ENCODE measurements at places on chromosomes 13 and 19.

- no peak for DNase-seq
These were observed 2.2 kb upstream of the MYADM start for GRCh38 chr19:53865523-53865917.

GRCh38 chr13:25660996-25661395 is 289.2 kb downstream of the ATP8A2 start:
- peak; percentile 1 for DNase-seq

DNA sequence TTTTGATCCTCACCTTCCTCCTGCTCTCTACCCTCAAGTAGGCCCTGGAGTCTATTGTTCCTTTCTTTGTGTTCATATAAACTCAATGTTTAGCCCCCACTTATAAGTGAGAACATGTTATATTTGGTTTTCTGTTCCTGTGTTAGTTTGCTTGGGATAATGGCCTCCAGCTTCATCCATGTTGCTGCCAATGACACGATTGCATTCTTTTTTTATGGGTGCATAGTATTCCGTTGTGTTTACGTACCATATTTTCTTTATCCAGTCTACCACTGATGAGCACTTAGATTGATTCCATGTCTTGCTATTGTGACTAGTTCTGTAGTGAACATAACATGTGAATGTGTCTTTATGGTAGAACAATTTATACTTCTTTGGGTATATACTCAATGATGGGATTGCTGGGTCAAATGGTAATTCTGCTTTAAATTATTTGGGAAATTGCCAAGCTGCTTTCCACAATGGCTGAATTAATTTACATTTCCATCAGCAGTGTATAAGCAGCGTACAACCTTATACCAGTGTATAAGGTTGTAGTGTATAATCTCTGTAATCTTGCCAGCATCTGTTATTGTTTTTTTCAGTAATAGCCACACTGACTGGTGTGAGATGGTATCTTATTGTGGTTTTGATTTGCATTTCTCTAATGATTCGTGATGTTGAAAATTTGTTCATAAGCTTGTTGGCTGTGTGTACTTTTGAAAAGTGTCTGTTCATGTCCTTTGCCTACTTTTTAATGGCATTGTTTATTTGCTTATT is 288.9 kb downstream of the KCNRG start:
- no peak for DNase-seq

- no peak for DNase-seq
These were observed 1036.8 kb downstream of the UQCRFS1 start for GRCh38 chr19:28176193-28176592.

DNA sequence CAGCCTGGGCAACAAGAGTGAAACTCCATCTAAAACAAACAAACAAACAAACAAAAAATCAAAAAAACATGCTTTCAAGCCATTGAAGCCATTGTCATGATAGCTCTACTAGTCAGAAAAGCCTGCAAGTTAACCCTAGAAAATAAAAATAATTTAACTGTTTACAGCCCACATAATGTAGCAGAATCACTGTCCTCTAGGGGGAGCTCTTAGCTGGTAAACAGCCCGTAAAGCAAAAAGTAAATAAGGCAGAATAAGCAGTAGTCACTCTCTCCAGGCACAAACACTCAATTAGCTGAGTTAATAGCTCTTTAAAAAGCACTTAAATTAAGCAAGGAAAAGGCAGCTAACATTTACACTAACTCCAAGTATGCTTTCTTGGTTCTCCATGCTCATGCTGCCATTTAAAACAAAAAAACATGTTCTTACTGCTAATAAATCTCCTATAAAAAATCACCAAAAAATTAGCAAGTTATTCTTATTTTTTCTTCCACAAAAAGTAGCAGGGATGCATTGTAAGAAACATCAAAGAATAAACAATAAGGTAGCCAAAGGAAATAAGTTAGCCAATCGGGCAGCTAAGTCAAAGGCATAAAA is 11.3 kb downstream of the LILRB4 start:
- DNase-seq: no peak

GRCh38 chr19:39299404-39299803 is 3.2 kb downstream of the IFNL1 start:
- DNase-seq: no peak

DNA sequence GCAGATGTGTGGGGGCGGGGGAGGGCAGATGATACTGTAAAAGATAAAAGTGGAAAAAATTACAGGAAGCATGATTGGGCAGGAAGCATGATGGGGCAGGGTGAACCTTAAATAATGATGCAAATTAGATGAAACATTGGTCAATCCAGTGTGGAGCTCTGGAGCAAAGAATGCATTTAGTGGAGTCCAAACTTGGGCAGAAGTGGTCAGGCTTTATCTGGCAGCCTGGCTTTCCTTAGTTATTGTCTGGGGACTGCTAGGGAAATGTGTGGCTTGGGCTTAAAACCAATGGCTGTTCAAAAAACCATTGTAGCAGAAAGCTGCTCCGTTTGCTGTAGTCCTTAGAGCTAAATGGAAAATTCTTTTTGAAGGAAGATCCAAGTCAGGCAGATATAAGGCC is 1077.3 kb upstream of the MIR17HG start:
- no peak for DNase-seq

GRCh38 chr19:2320939-2321338 is 7.4 kb downstream of the LSM7 start:
- DNase-seq: no peak
